ENCODE measurements at places on chromosomes 11 and 22.

DNA sequence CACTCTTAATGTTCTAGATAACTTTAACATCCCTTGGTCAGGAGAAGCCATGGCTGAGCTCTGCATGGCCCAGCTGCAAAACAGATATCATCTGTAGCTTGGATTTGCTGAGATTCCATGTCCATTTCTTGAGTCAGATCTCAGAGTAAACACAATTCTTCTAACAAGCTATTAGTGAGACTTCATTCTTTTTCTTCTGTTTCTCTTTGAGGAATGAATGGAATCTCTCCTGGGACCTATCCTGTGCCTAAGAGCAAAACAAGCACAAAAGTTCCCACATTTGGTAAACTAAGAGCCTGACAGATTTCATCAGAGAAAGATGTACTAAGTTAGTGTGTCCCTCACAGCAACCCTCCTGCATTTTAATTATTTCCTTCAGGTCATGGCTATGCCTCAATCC, 142.8 kb downstream of the MAML2 start:
- DNase-seq = no peak

DNA sequence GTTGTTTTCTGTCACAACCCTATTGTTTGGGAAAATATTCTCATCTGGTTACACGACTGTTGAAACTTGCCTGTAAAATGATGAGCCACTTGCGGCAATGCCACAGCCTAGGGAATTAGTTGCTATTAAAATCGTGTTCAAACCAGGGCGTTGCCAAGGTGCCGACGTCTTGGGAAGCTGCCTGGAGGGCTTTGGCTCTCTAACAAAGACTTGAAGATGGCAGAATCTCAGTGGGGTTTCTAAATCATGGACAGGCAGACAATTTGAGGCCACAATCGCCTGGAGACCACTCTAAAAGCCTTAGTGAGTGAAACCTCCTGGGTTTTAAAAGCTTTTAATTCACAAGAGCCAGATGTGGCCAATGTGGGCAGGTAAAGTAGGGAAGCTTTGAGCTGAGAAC, 117.2 kb upstream of the BMAL1 start:
- no peak for DNase-seq

DNA sequence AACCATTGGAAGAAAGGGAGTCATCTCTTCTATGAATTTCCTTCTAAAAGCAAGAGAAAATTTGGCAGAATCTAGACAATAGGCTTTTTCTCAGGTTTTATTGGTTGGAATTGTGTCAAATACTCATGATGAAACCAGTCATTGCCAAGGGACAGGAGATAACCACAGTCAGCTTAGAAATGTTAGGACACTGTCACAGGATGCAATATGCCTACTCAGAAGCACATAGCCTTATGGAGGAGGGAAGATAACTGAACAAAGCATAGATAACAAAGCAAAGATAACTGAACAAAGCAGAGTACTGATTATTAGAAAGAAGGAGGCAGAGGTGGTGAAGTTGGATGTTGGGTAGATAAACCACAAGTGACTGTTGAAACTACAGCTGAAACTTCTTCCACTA, 303.5 kb upstream of the PDGFD start:
- no peak for DNase-seq

DNA sequence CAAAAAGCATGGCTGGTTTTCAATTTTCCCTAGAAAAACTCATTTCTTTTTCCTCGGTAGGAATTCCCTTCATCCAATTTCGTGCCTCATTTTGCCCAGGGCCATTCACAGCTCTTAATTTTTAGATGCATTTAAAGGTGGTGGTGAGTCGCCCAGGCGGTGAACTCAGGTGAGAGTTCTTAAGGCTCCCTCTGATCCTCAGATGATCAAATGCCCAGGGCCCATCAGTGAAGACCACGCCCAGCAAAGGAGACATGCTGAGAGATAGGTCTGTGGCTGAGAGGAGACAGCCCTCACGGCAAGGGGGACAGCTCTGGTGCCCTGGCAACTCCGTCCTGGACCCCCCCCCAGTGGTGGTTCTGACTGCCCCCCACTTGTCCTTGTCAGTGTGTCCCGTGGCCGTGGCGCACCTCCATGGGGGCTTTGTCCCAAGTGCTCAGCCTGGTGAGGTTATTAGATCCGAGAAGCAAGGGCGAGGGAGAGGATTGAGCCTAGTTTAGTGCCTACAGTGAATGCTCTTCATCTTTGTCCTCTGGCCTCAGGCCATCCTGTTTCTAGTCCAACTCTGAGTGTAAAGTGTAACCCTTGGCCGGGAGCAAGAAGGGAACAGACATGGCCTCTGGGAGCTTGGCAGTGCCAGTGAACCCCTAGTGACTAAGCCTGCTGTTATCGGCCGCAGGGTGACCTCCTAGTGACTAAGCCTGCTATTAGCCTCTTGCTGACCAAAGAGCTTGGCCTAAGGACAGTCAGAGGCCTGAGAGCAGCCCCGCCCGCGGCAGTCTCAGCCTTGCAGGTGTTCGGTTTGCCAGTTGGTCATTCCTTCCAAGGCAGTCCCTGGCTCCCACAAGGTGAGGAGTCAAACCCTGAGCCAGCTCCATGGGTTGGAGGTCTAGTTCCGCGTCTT, 83.5 kb downstream of the CTTN start:
- no peak for DNase-seq

DNA sequence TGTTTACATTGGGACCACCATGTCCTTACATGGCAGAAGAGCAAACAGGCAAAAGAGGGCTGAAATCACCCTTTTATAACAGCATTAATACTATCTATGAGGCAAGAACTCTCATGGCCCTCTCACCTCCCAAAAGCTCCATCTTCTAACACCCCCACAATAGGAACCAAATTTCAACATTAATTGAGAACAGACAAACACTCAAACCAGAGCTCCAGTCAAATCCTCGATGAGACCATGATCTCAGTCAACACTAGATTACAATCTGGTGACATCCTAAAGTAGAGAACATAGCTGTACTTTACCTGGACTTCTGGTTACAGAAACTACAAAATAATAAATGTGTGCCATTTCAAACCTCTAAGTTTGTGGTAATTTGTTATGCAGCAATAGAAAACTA, 25.1 kb downstream of the OR2AG2 start:
- DNase-seq = no peak

GRCh38 chr11:94826415-94826814, 58.3 kb downstream of the AMOTL1 start:
- no peak for DNase-seq

DNA sequence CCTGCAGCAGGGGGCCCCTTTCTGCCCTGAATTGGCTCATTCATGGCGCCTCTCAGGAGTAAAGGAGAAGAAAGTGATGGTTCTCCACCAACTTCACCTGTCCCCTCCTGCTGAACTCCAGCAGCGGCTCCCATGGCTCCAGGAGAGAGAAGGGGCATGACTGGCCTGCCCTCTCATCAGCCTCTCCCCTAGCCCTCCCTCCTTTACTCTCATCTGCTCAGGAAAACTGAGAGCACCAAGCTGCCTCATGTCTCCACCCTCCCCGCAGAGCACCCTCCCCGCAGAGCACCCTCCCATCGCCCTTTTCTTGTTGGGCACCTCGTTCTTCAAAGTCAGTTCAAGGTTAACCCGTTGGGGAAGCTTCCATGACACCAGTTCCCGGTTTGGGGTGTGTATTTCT, 82.1 kb upstream of the ATXN10 start:
- no peak for DNase-seq

DNA sequence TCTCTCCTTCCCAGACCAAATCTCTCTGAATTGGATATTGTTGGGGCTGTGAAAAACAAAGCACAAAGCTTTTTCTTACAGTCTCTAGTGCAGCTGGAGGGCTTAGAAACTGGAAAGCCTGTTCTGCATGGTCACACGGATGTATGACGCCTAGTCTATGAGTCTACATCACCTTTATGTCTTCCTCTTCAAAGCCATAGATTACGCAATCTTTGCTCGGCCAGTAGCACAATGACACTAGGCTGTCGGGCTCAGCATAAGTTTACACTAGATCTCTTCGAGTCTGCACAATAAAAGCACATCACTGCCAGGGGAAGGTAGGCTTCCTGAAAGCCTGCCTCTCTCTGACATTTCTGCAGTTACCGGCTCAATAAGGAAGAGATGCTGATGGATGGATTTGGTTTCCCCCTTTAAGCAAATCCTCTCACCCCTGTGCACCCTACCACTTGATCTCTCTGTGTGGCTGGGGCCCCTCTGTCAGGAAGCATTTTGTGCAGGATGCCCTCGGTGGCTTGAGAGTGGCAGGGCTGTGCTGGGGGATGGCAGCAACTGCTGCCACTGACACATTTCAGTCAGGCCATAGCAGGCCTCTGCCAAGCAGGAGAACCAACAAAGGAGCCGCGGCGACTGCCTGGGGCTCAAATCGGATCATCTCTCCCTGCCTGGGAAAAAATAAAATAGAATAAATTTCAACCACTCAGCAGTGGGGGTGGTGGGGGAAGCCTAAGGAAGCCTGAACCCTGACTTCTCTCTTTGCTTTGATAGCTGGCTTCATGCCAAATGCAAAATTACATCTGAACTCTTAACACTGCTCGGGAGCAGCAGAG, 1272.8 kb downstream of the LRRC4C start:
- no peak for DNase-seq

GRCh38 chr11:111359223-111360149, 19.6 kb downstream of the POU2AF1 start:
- no peak for DNase-seq

DNA sequence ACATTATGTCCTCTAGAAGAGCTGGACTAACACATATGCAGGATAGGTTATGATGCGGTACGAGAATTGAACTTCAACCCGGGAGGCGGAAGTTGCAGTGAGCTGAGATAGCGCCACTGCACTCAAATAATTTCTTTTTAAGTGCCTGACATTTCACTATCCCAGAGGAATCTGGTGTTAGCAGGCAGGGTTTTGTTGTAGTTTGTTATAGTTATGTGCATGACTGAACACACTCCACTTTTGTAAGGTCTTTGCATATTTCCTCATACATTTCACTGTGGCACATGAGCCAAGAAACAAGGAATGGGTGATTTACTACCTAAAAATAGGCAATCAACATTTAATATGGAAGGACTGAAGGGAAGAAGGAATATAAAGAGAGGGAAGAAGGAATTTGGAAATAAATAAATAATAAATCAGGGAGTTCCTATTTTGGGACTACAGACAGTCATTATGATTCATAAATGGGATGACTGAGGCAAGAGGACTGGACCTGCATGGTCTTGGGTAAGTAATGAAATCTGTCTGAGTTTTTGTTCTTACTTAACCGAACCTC, 8.7 kb upstream of the HIPK3 start:
- DNase-seq = no peak

- DNase-seq = no peak
Observed at GRCh38 chr22:50061141-50061823, 3.2 kb upstream of the TTLL8 start.
